ENCODE measurements at places on chromosomes 6 and 20.

DNA sequence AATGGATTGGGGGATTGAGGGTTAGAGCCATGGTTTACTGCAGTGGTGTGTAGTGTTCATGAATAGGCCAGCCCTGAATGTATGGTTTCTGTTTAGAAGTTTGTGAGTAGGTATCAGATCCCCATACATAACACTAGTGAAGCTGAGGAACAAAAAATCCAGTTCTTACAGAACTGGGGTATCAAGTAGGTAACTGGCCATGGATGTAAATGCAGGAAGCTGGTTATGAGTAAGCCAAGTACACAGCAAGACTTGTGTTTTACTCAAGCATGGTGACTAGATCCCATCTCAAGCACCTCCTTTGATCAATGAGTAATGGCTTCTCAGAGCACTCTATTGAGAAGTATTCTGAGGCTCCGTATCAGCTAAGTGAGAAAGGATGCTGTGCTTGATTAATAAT lies 613.7 kb upstream of the FLRT3 start:
- DNase-seq = no peak

GRCh38 chr20:9166153-9166780 lies 97.4 kb downstream of the PLCB4 start:
- no peak for DNase-seq

- DNase-seq = no peak
Observed at GRCh38 chr20:47988676-47989075, 203.4 kb upstream of the SULF2 start.

- DNase-seq = no peak
Observed at GRCh38 chr6:158026901-158027589, 45.4 kb downstream of the SYNJ2 start.

- DNase-seq = no peak
Observed at GRCh38 chr6:11413728-11414127, 123.8 kb upstream of the TMEM170B start.

DNA sequence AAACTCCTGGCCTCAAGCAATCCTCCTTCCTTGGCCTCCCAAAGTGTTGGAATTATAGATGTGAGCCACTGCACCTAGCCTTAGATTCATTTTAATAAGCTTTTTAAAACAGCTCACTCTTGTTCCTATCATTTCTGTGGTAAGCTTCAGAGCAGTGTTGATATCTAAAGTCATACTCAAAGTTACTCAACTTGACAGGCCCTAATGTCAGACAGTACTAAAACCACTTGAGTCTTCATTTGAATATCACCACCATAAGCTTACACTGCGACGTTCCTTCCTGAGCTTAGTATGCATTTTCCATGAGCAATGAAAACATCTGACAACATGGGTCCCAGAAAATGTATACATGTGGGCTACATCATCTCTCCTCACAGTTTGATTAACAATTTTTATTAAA lies 6.0 kb downstream of the FUCA2 start:
- DNase-seq = no peak

GRCh38 chr20:51187261-51187660 lies 164.4 kb upstream of the KCNG1 start:
- DNase-seq = no peak

- DNase-seq = no peak
Observed at GRCh38 chr6:52509281-52510212, 67.3 kb downstream of the TRAM2 start.

DNA sequence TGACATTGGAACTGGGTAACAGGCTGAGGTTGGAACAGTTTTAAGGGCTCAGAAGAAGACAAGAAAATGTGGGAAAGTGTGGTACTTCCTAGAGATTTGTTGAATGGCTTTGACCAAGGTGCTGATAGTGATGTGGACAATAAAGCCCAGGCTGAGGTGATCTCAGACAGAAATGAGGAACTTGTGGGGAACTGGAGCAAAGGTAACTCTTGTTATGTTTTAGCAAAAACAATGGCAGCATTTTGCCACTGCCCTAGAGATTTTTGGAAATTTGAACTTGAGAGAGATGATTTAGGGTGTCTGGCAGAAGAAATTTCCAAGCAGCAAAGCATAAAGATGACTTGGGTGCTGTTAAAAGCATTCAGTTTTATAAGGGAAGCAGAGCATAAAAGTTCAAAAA lies 474.7 kb upstream of the ADGRB3 start:
- no peak for DNase-seq

- DNase-seq = peak; percentile 12
Observed at GRCh38 chr6:129936329-129937165, 75.4 kb upstream of the TMEM244 start.

- DNase-seq = no peak
Observed at GRCh38 chr6:4599924-4600323, 176.3 kb upstream of the CDYL start.

DNA sequence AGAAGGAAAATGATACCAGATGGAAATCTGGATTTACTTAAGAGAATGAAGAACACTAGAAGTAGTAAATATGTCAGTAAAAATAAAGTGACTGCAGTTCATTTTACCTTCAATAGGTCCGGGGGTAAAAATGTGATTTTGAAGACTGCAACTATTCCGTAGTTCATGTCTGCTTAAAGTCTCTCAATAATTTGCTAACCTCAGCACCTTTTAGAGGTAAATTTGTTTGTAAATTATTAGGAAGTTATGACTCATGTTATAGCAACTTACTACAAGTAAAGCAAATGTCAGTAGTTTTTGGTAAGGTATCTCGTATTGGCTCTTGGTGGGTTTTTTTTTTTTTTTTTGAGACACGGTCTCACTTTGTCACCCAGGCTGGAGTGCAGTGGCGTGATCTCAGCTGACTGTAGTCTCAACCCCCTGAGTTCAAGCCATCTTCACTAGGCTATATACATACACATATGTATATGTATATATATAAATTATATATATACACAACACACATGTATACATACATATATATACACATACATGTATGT lies 32.1 kb downstream of the BICRAL start:
- no peak for DNase-seq

GRCh38 chr6:129701721-129702455 lies 8.1 kb downstream of the ARHGAP18 start:
- no peak for DNase-seq

Measured in NK-92 treated with Interleukin-12 subunit alpha and Interleukin-12 subunit beta, amount 100 ng/mL, for 24 hours (cell line).